ENCODE measurements at places on chromosomes 3 and 15. TPM values are rescaled to one million over a fixed set of nuclear protein-coding genes. Genes with fewer than 3 reads are reported as not detected.
A peak's percentile ranks its signal among the peaks of the same experiment; 100 is the strongest.

GRCh38 chr3:71391361-71391760, 192.2 kb downstream of the FOXP1 start:
- DNase-seq: no peak

GRCh38 chr3:10137178-10137577, 4.4 kb upstream of the VHL start:
- no peak for DNase-seq

The FYCO1 gene
- polyA plus RNA-seq: 19.6 TPM

The FBXO40 gene
- polyA plus RNA-seq: 0.03 TPM

GRCh38 chr3:143367171-143367570, 247.6 kb downstream of the CHST2 start:
- no peak for DNase-seq

DNA sequence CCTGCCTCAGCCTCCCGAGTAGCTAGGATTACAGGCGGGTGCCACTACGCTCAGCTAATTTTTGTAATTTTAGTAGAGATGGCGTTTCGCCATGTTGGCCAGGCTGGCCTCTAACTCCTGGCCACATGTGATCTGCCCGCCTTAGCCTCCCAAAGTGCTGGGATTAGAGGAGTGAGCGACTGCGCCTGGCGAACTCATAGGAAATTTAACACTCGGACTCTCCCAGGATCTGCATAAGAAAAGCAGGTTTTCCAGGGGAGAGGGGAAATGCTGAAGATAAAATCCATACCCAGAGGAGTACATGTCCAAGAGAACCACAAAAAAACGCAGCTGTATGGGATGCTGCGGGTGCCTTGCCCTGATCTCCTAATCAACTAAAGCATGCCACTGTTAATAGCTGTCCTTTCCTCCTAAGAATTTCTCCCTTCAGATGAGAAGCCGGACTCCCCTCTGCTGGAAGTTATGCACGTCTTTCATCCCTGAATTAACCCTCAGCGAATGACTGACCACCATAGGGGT, 25.3 kb upstream of the TGFBR2 start:
- DNase-seq: no peak

DNA sequence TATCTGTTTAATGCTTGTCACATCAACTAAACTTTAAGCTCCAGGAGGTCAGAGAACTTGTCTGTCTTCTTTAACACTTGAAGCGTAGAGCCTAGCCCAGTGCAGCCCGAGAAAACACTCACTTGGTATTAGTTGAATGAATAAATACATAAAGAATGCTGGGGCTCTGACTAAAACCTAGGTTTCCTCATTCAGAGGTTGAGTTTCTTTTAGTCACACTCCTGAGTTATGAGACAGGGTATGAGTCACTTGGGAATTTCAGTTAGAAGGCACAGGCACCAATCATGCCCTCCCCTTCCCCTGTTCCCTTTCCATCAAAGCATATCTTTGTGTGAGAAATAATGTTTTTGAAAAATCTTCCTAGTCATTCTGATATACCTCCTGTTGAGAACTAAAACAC, 589.8 kb upstream of the DPPA4 start:
- DNase-seq: no peak

GRCh38 chr15:69663441-69663840, 210.8 kb downstream of the RPLP1 start:
- DNase-seq: no peak

- no peak for DNase-seq
Observed at GRCh38 chr3:160331127-160331937, 67.7 kb downstream of the IFT80 start.

DNA sequence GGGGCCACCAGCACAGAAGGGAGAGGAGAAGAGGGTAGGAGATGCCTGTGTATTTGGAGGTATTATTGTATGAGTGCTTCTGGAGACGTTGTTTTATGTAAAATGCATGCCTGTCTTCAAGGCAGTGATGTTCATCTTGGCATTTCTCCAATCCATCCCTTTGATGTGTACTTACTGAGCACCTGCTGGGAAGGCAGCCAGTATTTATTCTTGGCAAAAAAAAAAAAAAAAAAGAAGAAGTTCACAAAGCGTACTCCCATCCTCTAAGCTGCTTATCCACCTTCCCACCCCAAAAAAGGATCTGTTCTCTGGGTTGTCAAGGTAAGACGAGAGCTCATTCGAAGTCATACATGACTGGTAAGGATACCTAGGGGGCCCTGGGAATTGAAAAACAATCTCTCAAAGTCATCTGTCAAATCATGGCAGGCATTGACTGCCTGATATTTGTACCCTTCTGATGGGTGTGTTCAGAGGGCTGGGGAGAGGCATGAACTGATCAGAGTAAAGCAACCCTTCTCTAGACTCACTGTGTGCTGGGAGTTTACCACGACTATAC, 30.0 kb upstream of the SLC6A1 start:
- DNase-seq: no peak

The SGO1 gene
- polyA plus RNA-seq: 16.9 TPM

GRCh38 chr3:182412066-182412465, 381.2 kb upstream of the ATP11B start:
- DNase-seq: no peak

The CA12 gene
- polyA plus RNA-seq: 1.8 TPM

GRCh38 chr3:48026951-48027908, 11.0 kb upstream of the MAP4 start:
- no peak for DNase-seq

GRCh38 chr3:76638006-76638405, 401.9 kb upstream of the ROBO2 start:
- no peak for DNase-seq

GRCh38 chr3:67832817-67833216, 178.4 kb upstream of the SUCLG2 start:
- no peak for DNase-seq

- DNase-seq: no peak
Observed at GRCh38 chr3:46659285-46659684, 34.2 kb downstream of the ALS2CL start.

DNA sequence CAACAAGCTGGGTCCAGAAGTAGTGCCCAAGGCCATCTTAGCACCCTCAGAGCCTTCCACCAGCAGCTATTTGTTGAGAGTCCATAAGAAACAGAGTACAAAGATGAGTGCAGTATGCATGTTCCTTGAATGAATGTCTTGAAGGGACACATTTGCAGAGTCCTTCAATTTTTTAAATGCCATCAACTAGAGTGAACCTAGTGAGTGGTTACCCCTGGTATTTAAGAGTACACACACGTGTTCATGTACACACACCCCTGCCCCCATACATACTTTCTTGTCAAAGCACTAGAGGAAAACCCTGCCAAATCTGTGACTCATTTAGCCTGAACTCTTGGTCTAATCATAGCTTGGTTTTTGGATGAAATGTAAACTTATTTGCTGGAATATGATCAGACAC, 84.5 kb upstream of the GALNT15 start:
- DNase-seq: peak; percentile 66

GRCh38 chr3:64905906-64906410, 218.2 kb upstream of the ADAMTS9 start:
- no peak for DNase-seq

Data from right lung (tissue), 10 donors.